Spinal cord (tissue), 10 donors: ENCODE measurements at places on chromosomes 5 and 9. TPM values are rescaled to one million over a fixed set of nuclear protein-coding genes. Genes with fewer than 3 reads are reported as not detected.

F12 gene
- 15.1 TPM for polyA plus RNA-seq

MAMDC2 gene
- polyA plus RNA-seq: 2.0 TPM

DNA sequence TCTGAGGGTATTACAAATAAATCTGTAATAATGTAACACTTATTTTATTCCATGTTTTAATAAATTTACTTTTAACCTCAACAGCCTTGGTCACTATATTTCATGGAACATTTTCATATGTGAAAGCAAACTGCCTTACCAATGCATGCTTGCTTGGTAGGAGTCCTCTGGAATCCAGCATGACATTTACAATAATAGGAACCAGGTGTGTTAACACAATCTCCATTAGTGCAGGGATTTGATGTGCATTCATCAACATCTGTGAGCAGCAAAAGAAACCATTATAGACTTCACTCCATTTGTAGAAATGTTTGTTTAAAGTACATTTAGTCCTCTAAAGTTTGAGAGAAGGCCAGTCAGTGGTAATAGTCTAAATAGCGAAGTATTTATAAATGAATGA, 159.4 kb downstream of the FBN2 start:
- no peak for DNase-seq

DNA sequence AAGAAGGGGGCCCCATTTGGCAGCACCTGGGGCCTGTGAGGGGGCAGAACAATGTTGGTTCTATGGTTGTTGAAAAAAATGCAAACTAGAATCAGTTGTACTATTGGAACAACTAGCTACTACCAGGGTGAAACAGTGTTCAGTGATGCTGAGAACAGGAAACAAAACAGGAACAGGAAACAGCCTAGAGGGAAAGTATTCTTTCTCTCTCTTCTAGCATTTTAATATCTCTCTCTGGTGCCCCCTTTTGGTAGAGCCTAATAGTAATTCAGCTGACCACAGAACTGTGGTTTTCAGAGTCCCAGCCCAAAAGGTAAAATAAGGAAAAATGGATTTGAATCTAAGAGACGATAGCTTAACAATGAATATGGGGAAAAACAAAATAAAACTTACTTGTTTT, 138.0 kb upstream of the KCNN2 start:
- DNase-seq: no peak

DNA sequence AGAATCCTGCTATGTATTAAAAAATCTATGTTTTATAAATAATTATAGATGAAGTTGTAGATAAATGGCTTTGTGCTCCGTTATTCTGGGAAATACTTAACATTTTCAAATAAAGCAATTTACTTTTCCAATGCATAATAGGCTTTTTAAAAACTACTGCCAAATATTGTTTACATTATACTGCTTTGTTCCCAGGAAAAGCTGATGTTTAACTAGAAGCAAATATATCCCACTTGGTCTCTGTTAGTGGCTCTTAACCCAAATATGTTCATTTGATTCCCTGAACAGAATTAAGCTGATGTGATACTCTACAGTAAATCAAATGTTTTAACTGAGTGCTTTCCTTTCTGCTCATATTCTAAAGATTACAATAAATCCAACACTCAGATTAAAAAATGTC, 326.3 kb downstream of the SLCO4C1 start:
- DNase-seq: no peak

- no peak for DNase-seq
Measured at GRCh38 chr5:3598769-3599211, 3.2 kb downstream of the IRX1 start.

- DNase-seq: no peak
Measured at GRCh38 chr5:65068410-65068809, 299.7 kb downstream of the CWC27 start.

GRCh38 chr9:125513668-125514413, 193.2 kb downstream of the MAPKAP1 start:
- DNase-seq: no peak

DNA sequence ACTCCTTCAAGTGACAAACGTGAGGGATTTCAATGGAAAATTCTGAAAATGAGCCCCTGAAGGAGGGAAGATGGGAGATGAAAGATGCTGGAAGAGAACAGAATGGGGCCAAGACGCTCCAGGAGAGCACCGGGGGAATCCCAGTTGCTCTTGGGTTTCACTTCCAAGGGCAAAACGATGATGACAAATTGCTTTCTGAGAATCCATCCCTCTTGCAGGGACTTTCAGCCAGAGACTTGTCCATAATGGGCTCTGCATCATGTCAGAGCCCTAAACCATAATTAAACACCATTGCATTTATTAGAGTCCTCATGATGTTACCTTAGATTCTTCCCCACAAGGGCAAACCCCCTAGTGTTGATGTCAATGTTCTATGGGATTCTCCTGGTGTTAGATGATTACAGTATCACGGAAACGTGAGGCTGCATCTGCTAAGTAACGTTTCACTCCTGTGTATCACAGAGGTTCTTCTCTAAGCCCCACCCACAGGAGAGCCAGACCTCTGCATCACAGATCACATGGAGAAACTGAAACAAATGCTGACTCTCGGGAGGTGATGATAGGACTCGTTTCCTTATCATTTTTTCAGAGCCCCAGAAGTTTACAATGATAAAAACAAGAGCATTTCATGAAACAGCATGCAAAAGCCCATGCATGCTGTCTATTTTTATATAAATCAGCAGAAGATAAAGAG, 114.4 kb downstream of the TENT4A start:
- DNase-seq: no peak

GRCh38 chr9:123073991-123074422, 40.5 kb downstream of the GPR21 start:
- DNase-seq: no peak
